ENCODE measurements at places on chromosomes 3 and 15.

- DNase-seq, result no peak
Observed at GRCh38 chr3:139396707-139397106, 7.3 kb upstream of the COPB2 start.

DNA sequence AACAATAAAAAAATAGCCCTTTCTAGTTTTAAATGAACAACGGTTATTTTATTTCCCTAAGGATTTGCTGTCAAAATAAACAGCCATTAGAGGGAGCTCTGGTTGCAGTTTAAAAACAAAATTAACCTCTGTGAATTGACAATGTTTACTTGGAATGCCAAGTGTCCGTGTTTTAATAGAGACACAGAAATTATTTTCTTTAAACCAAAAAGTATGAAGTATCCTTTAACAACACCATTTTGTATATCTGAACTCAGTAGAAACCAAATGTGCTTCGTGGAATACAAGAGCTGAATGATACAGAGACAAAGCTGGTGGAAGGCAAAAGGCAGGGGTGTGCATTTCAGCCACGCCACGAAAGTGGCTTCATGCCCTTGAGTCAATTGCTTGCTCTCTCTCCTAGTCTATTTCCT is 74.4 kb downstream of the MOBP start:
- DNase-seq, result no peak

GRCh38 chr3:197521277-197522182 is 34.2 kb downstream of the BDH1 start:
- no peak for DNase-seq

- no peak for DNase-seq
Observed at GRCh38 chr3:72214066-72214951, 429.4 kb upstream of the PROK2 start.

- no peak for DNase-seq
Observed at GRCh38 chr3:172103724-172104123, 64.3 kb downstream of the FNDC3B start.

Measured in GM12892 (cell line).